Stimulated activated CD8-positive, alpha-beta memory T cell treated with anti-CD3 and anti-CD28 coated beads, Interleukin-4, amount 100 ng/mL, for 4 hours (primary cell): ENCODE measurements at places on chromosomes 16 and 17.

DNA sequence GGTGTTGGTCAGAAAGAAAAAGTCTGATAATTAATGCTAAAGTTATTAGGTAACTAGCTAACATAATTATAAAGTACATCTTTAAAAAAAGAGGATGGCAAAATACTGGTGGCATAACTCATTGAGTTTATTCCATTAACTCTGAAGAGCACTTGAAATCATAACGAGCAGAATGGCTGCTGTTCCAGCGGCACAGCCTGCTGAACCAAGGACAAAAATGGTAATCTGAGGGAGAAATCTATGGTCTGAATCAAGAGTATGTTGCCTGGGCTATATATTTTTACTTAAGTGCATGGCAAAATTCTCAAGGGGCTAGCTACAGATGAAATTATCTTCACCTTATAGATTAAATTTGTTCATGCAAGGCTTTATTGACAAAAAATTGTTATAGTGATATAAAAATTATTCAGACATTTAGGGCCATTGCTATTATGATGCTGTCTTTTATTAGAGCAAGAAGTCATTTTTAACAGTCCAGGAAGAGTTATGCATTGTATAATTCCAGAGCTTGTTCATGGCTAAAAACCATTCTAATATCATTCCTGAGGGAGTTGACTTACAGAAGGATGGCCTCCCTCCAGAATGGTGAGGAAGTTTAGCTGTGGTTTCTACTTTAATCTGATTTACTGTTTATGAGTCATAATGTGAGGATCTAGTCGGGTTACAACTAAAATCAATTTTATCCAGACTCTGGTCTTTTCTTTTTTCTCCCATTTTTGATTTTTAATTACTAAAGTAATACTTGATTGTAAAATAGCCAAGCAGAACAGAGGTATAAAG lies 41.4 kb upstream of the ANKFN1 start:
- DNase-seq, result no peak

GRCh38 chr16:50460538-50461399 lies 87.4 kb upstream of the NKD1 start:
- no peak for DNase-seq

DNA sequence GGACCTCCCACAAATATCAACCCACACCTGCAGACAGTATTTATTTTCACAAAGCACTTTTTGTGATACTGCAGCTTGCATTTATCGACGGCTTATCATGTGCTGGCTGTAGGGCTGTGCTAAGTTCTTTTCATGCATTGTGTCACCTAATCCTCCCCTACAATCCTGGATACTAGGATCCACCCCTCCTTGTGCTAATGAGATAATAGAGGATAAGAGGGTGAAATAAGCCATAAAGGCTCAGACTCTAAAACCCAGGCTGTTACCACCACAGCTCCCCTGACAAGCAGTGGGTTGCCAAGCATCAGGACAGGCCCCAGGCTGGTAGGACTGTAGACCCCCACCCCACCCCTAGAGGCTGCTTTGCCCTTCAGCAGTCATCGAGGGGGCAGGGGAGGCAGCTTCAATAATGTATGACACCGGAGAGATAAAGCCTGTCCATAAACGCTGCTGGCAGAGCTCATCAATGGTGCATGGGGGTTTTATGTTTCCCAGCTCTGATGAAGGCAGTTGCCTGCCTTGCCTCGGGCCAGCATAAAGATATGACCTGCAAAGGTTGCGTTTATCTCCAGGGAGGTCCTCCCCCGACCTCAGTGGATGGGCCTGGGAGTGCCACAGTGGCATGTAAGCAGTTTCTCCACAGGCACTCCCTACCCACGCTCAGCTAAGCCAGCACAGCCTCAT lies 73.9 kb upstream of the C16orf82 start:
- DNase-seq, result no peak

DNA sequence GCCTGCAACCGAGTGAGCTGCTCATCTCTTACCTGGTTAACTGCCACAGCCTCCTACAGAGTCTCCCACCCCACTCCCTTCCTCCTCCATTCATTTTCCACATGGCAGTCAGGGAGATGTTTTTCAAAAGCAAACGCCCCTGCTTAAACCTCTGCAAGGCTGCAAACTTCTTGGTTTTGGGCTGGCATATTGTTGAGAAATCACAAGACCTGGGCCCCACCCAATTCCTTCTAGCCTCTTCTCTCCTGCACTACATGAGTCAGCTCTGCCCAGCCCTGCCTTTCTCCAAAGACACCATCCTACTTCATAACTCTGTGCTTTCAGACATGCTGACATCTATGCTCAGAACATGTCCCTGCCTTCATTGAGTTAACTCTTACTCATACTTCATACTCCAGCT lies 136.1 kb downstream of the SPACA3 start:
- no peak for DNase-seq

- no peak for DNase-seq
These were observed 4.1 kb downstream of the PECAM1 start for GRCh38 chr17:64386412-64387144.
